Activated CD4-positive, CD25-positive, alpha-beta regulatory T cell treated with anti-CD3 and anti-CD28 coated beads, Interleukin-2, amount 50 U/mL, for 72 hours (primary cell): ENCODE measurements at places on chromosomes 3 and 15.

DNA sequence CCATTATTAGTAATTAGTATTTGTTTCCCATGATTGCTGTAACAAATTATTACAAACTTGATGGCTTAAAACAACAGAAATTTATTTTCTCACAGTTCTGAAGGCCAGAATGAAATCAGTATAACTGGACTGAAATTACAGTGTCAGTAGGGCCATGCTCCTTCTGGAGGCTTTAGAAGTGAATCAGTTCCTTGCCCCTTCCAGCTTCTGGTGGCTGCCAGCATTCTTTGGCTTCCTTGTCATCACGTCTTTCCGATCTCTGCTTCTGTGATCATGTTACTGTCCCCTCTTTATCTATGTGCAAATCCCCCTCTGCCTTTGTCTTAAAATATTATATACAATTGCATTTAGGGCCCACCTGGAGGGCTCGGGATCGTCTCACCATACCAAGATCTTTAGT lies 92.0 kb downstream of the FOXB1 start:
- DNase-seq, result no peak

DNA sequence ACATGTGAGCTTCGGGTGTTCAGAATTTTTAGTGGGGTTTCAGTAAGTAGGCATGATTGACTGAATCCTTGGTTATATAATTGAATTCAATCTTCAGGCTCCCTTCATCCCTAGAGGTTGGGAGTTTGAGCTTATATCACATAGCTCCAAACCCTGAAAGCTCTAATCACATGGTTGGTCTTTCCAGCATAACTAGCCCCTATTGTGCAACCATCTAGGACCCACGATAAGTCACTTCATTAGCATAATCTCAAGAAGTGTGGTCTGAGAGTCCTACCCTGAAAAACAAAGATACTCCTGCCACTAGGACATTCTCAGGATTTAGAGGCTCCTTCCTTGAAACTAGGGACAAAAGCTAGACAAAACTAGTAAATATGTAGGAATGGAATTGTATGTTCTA lies 348.9 kb upstream of the CBLB start:
- no peak for DNase-seq

DNA sequence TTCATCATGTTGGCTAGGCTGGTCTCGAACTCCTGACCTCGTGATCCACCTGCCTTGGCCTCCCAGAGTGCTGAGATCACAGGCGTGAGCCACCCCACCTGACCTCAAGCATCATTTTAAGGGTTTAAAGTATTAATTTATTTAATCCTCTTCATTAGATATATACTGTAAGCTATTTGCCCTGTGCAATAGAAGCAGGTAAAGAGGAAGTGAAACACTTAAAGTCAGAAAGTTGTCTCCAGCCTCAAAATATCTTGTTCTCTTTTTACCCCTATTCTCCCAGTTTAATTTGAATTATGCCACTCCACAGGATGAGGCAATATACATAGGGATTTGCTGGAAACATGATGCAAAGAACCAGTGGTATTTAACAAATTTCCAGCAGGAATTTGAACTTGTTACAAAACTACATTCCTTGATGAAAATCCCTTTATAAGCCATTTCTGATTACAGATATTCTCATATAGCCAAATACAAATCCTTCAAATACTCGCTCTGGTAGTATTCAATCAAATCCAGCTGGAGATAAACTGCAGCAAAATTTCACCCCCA lies 2.0 kb downstream of the NDUFB5 start:
- no peak for DNase-seq

- no peak for DNase-seq
Observed at GRCh38 chr15:44317423-44318058, 29.0 kb downstream of the GOLM2 start.

DNA sequence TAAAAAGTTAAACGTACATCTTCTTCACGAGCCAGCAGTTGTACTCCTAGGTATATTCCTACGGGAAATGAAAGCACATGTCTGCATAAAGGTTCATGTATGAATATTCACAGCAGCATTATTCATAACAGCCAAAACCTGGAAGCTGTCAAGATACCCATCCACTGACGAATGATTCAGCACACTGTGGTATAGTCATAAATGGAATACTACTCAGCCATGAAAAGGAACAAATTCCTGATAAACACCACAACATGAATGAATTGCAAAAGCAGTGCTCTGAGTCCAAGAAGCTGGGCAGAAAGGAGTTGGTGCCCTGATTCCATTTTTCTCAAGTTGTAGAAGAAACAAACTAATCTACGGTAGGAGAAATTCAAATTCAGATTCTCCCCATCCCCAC lies 3.9 kb downstream of the TMEM43 start:
- no peak for DNase-seq

GRCh38 chr3:166531730-166532129 lies 694.5 kb upstream of the BCHE start:
- DNase-seq, result no peak

- no peak for DNase-seq
Observed at GRCh38 chr3:62325896-62326295, 47.5 kb downstream of the FEZF2 start.

GRCh38 chr3:113070681-113071113 lies 79.9 kb downstream of the GTPBP8 start:
- DNase-seq, result no peak

DNA sequence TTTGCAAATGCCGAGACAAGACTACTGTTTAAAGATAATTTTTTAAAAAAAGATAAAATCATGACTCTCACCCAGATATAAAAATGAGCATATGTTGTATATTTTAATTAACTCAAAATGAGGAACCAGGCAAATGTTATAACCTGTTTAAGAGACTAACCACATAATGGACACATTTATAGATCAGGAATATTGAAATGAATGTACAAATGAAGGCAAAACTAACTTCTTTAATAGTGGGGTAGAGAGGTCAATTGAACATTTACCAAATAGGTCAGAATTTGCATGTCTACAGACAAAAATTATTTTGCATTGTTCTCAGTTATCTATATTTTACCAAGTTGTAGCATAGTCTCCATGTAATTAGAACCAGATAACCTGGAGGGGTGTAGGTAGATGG lies 134.3 kb upstream of the PFN2 start:
- no peak for DNase-seq
